ENCODE measurements at places on chromosomes 6 and 20.

DNA sequence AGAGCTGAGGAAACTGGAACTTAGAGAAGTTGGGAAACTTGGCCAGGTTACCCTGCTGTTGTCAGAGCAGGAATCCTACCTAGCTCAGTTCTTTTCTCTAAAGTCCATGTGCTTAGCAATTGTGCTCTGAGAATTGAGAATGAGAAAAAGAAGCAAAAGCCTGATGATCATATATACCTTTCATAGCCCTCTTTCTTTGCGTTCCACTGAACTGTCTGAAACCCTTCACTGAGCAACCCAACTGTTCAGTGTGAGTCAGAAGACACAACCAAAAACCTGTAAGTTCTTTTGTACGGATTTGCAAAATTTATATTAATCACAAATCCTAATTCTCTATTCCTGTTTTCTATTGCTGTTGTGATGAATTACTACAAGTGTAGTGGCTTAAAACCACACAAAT, 80.6 kb downstream of the PHF3 start:
- DNase-seq: no peak

DNA sequence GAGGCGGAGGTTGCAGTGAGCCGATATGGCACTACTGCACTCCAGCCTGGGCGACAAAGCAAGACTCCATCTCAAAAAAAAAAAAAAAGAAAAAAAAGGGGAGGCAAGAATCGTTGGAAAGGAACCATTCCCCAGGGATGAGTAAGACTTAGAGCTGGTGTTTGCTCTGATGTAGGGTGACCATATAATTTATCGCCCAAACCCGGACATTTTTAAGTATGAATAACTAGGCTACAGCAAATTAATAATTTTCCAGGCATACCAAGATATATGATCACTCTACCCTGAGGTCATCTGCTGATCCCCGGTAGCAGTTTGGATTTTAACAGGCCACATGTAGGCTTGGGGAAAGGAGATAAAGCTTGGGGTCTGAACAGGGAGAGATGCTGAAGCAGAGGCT, 260.9 kb downstream of the BTBD9 start:
- DNase-seq: no peak

DNA sequence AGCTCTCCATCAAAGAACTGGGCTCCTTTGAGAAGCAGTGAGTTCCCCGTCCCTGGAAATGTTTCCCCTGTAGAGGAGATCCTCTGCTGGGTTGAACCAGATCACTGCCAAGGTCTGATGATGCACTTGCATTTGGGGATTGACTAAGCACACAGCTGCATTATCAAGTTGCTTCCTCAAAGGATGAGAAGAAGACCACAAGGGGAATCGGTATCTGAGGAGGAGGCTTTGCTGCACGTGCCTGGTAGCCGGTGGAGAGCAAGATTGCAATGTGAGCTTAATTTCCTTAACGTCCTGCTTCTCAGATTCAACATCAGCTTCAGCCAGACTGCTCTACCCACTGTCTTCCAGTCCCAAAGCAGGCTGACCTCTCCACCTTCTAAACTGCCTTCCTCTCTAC, 128.8 kb upstream of the STMND1 start:
- no peak for DNase-seq

- peak; percentile 88 for DNase-seq
Measured at GRCh38 chr20:4483486-4483885, 238.2 kb upstream of the PRND start.

GRCh38 chr20:59145924-59146779, 17.5 kb upstream of the ZNF831 start:
- DNase-seq: no peak

- DNase-seq: peak; percentile 4
Measured at GRCh38 chr6:18997375-18997826, 610.3 kb downstream of the RNF144B start.
